GM23248 (cell line): ENCODE measurements at places on chromosomes 12 and 14.

GRCh38 chr12:13142747-13143146 is 39.3 kb upstream of the GSG1 start:
- DNase-seq = no peak
- no peaks in the 10 kb centered on the region for H3K36me3 ChIP-seq
- H3K27ac ChIP-seq = no peak overlapping the region
- H3K4me3 ChIP-seq = no peak overlapping the region

GRCh38 chr12:111758120-111758561 is 8.6 kb upstream of the ALDH2 start:
- H3K4me1 ChIP-seq = no peaks in the 10 kb centered on the region
- no peak overlapping the region for H3K27ac ChIP-seq

DNA sequence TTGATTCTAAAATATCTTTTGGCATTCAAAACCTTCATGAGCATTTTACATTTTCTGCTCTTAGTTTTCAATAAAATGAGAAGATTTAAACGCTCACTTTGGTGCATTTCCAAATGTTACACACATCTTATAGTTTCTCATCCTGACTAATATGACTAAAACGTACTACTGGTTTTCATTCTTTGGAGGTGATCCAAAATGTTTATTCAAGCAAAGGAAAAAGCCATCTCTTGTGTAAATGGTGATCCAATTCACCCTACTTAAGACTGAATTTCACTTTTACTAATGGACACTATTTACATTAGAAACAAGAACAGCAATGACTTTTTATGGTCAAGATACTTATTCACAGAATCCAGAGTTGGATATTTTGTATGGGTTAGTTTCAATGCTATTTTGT is 86.6 kb downstream of the KITLG start:
- H3K4me3 ChIP-seq = peak overlapping the region; percentile 28
- DNase-seq = peak; percentile 95
- peaks cover 34% of the 10 kb centered on the region for H3K36me3 ChIP-seq
- peaks cover 29% of the 10 kb centered on the region for H3K4me1 ChIP-seq

DNA sequence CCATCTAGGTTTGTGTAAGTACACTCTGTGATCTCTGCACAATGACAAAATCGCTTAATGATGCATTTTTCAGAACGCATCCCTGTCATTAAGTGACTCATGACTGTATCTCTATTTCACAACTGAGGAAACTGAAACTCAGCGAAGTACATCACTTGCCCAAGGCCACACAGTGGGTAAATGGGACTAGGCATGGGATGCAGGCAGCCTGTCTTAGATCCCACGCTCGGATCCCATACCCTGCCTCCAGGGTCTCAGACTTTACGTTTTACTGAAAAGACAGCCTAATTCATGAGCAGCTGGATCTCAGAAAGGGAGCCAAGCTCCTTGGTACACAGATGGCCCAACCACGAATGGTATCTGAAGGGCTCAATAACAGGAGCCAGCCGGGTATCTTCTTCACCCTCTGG is 2.4 kb upstream of the MLEC start:
- peaks cover 10% of the 10 kb centered on the region for H3K4me1 ChIP-seq
- no peaks in the 10 kb centered on the region for H3K27me3 ChIP-seq
- H3K27ac ChIP-seq = peak overlapping the region; percentile 28; the same call in 1 of the 2 replicates
- H3K36me3 ChIP-seq = no peaks in the 10 kb centered on the region
- no peak overlapping the region for H3K4me3 ChIP-seq

DNA sequence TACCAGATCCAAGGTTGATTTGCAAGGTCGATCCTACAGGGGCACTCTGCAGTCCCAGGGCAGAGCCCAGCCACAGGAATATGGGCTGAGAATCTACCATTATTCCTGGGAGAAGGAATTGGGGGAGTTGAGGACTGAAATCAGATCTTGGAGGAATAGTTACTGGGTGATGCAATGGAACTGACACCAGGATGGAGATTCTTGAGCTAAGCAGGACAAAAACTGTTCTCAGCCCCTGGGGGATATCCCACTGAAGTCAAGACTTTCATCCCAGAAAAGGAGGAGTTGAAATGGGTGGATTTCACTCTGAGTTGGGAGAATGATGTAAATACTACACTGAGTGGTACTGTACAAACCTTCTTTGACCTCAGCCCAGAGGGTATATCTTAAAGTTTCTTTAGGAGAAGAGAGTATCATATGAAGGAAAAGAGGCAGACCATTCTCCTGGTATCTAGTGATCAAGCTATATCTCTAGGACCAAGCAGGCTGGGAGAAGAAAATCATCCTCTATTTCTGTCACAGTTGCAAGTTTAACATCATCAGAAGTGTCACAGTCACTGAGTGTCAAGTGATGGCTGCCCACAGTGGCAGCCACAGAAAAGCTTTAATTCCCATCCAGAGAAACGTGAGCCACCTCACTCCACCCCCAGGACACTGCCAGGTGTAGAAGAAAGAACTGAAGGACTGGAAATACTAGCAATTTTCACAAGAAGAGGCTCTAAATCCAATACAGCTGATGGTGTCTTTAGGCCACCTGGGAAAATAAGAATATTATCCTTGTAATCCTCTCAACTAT is 181.9 kb downstream of the NUAK1 start:
- no peaks in the 10 kb centered on the region for H3K27me3 ChIP-seq
- H3K27ac ChIP-seq = no peak overlapping the region
- H3K4me1 ChIP-seq = peaks cover 21% of the 10 kb centered on the region
- no peak for DNase-seq
- H3K4me3 ChIP-seq = no peak overlapping the region
- H3K36me3 ChIP-seq = no peaks in the 10 kb centered on the region

- no peak overlapping the region for H3K27ac ChIP-seq
- no peak overlapping the region for H3K4me3 ChIP-seq
- no peak for DNase-seq
- no peaks in the 10 kb centered on the region for H3K36me3 ChIP-seq
Observed at GRCh38 chr14:105563347-105563737, 37.0 kb downstream of the TMEM121 start.

DNA sequence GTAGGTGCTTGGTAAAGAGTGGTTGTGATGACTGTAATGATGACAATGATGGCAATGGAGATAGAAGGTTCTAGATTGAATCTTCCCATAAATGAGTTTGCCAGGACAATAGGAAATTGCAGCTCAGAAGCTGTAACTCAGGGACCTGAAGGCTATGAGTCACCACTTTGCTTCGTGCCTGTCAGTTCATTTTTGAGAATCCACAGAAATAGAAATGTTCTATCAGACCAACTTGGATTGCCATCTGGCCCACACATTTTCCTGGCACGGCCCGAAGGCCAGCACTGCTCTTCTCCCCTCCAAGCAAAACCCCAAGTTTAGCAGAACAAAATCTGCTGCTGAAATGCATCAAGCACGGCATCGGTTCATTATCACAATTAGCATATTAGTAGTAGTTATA is 1127.0 kb downstream of the BCL11B start:
- no peaks in the 10 kb centered on the region for H3K36me3 ChIP-seq
- H3K27me3 ChIP-seq = no peaks in the 10 kb centered on the region
- H3K4me3 ChIP-seq = no peak overlapping the region
- no peak overlapping the region for H3K27ac ChIP-seq
- peak; percentile 2 for DNase-seq
- no peaks in the 10 kb centered on the region for H3K4me1 ChIP-seq

GRCh38 chr14:87468531-87468930 is 524.5 kb downstream of the GALC start:
- DNase-seq = no peak
- H3K36me3 ChIP-seq = no peaks in the 10 kb centered on the region
- H3K27me3 ChIP-seq = no peaks in the 10 kb centered on the region
- H3K27ac ChIP-seq = no peak overlapping the region
- no peaks in the 10 kb centered on the region for H3K4me1 ChIP-seq

GRCh38 chr12:4045786-4046494 is 172.7 kb upstream of the PARP11 start:
- H3K27ac ChIP-seq = no peak overlapping the region
- H3K36me3 ChIP-seq = no peaks in the 10 kb centered on the region
- H3K4me1 ChIP-seq = no peaks in the 10 kb centered on the region

GRCh38 chr14:51852541-51852940 is 7.9 kb upstream of the GNG2 start:
- H3K27me3 ChIP-seq = no peaks in the 10 kb centered on the region
- peaks cover 53% of the 10 kb centered on the region for H3K4me1 ChIP-seq
- peak; percentile 80 for DNase-seq
- H3K4me3 ChIP-seq = peak overlapping the region; percentile 29; the same call in 1 of the 2 replicates
- H3K36me3 ChIP-seq = no peaks in the 10 kb centered on the region

DNA sequence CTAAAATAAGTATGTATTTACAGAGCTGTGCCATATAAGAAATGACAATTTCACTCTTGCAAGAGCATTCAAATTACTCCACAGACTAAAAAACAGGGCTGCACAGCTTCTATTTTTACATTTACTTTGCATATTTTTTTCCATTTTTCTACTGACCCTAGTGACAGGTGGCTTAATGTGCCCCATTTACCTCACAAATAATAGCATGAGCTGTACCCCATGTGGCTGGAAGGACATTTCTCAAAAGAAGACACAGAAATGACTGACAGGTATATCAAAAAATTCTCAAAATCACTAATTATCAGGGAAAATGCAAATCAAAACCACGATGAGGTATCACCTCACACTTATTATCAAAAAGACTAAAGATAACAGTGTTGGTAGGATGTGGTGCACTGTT is 1128.6 kb downstream of the SLC16A7 start:
- no peak for DNase-seq
- no peaks in the 10 kb centered on the region for H3K27me3 ChIP-seq
- no peaks in the 10 kb centered on the region for H3K36me3 ChIP-seq
- no peaks in the 10 kb centered on the region for H3K4me1 ChIP-seq
- no peak overlapping the region for H3K27ac ChIP-seq

DNA sequence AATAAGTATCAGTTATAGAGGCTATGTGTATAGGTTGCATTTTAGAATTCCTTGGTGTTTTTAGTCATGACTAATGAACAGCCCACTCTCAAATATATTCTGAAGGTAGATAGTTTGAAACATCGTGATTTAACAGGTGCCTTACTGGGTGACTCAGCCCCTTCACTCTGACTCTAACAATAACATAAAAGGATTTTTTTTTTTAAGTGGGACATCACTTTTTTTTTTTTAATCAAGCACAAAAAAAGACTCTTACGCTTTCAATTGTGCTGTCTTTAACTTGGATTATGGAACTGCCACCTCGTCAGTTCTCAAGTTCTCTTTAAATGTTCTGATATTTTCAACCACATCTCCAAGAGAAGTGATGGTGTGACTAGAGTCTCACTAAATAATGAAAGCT is 46.6 kb downstream of the PPFIA2 start:
- H3K36me3 ChIP-seq = no peaks in the 10 kb centered on the region
- no peaks in the 10 kb centered on the region for H3K4me1 ChIP-seq
- no peak overlapping the region for H3K27ac ChIP-seq
- DNase-seq = no peak

GRCh38 chr12:54404061-54405004 is 14.7 kb downstream of the ITGA5 start:
- no peak overlapping the region for H3K4me3 ChIP-seq
- H3K4me1 ChIP-seq = peaks cover 14% of the 10 kb centered on the region
- H3K36me3 ChIP-seq = peaks cover 82% of the 10 kb centered on the region
- H3K27me3 ChIP-seq = no peaks in the 10 kb centered on the region
- peak; percentile 61 for DNase-seq

GRCh38 chr12:48356041-48356768 is 5.5 kb upstream of the ZNF641 start:
- no peak overlapping the region for H3K27ac ChIP-seq
- peak; percentile 17 for DNase-seq
- H3K4me1 ChIP-seq = peaks cover 5% of the 10 kb centered on the region; the same call in 1 of the 2 replicates

DNA sequence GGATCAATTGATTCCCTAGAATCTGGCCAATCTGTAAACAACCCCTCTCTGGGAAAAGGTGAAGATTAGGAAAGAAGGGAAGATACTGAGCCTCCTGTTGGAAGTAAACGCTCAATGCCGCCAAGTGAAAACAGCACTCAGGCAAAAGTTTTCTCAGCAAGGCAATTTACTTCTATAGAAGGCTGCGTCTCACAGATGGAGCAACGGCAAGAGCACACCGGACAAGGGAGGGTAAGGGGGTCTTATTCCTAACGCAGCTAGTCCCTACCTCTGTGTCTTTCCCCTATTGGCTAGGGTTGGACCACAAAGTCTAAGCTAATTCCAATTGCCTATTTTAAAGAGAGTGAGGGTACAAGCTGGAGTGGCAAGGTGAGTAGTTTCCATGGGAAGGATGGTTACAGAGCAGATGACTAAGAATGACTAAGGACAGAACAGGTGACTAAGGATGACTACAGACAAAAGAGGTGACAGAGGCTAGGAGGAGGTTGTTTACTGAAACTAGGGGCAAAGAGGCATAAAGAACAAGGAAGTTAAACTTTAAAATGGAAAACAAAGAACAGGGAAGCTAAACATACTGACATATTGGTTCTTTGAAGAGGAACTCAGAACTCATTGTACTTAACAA is 5.6 kb upstream of the TTC9 start:
- H3K27ac ChIP-seq = no peak overlapping the region
- peaks cover 39% of the 10 kb centered on the region for H3K27me3 ChIP-seq
- H3K36me3 ChIP-seq = no peaks in the 10 kb centered on the region
- no peak for DNase-seq

DNA sequence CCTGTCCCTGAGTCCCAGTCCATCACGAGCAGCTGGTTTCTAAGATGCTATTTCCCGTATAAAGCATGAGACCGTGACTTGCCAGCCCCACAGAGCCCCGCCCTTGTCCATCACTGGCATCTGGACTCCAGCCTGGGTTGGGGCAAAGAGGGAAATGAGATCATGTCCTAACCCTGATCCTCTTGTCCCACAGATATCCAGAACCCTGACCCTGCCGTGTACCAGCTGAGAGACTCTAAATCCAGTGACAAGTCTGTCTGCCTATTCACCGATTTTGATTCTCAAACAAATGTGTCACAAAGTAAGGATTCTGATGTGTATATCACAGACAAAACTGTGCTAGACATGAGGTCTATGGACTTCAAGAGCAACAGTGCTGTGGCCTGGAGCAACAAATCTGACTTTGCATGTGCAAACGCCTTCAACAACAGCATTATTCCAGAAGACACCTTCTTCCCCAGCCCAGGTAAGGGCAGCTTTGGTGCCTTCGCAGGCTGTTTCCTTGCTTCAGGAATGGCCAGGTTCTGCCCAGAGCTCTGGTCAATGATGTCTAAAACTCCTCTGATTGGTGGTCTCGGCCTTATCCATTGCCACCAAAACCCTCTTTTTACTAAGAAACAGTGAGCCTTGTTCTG is 41.6 kb downstream of the DAD1 start:
- no peaks in the 10 kb centered on the region for H3K36me3 ChIP-seq
- H3K27me3 ChIP-seq = no peaks in the 10 kb centered on the region
- no peak overlapping the region for H3K27ac ChIP-seq
- H3K4me3 ChIP-seq = no peak overlapping the region
- H3K4me1 ChIP-seq = peaks cover 26% of the 10 kb centered on the region
